ENCODE measurements at places on chromosomes 6 and 20.

DNA sequence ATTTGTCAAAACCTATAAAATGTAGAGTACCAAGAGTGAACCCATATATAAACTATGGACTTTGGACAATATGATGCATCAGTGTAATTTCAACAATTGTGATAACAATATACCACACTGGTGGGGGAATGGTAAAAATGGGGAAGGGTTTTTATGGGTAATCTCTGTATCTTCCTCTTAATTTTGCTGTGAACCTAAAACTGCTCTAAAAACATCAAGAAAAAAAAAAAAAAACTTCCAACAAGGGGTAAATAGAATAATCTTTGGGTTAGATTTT is 592.0 kb upstream of the ADGRB3 start:
- no peak for DNase-seq

- DNase-seq = peak; percentile 30
Measured at GRCh38 chr6:70686548-70687133, 19.0 kb downstream of the SMAP1 start.

DNA sequence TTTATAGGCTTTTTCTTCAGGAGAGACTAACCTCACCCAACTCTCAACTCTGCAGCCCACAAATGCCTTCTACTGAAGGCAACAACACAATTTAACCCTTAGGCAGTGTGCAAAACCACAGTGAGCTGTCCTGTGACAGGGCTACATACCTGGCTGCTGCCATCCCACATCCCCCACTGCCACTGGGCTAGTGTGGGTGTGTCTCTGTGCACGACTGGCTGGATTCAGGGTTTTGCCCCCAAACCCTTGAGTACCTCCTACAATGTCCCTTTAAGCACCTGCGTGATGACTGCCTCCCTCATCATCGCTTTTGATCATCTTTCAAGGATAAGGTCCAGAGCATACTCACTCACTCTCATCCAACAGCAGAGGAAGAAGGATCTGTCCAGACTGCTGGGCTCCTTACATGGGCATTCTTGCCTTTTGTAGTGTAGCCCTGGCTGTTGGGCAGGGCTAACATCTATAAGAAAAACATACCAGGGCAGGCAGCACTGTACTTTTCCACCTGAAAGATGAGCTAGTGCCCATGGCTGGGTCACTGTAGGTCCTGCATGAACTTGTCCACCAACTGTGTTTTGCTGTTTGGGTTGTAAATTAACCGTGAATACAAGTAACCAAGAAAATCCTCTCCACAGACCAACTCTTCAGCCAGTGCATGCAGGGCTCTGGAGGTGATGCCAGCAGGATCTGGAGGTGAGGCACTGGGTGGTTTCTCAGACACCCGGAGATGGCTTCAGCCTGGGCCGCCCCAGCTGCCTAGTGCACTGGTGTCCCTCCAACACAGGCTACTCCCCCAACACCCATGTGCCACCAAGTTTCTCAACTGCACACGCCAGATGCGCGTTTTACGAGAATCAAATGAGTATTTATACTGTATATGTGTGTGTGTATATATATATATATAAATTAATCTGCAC is 45.2 kb downstream of the PLCG1 start:
- DNase-seq = no peak

GRCh38 chr6:11428371-11428770 is 109.2 kb upstream of the TMEM170B start:
- no peak for DNase-seq

All from CD4-positive, alpha-beta T cell treated with Interleukin-6 for 4 hours (primary cell).